CD4-positive, alpha-beta T cell treated with Interleukin-15 for 1 hour (primary cell): ENCODE measurements at places on chromosomes 5 and 9.

- no peak for DNase-seq
Observed at GRCh38 chr5:75848077-75848476, 130.8 kb upstream of the POC5 start.

DNA sequence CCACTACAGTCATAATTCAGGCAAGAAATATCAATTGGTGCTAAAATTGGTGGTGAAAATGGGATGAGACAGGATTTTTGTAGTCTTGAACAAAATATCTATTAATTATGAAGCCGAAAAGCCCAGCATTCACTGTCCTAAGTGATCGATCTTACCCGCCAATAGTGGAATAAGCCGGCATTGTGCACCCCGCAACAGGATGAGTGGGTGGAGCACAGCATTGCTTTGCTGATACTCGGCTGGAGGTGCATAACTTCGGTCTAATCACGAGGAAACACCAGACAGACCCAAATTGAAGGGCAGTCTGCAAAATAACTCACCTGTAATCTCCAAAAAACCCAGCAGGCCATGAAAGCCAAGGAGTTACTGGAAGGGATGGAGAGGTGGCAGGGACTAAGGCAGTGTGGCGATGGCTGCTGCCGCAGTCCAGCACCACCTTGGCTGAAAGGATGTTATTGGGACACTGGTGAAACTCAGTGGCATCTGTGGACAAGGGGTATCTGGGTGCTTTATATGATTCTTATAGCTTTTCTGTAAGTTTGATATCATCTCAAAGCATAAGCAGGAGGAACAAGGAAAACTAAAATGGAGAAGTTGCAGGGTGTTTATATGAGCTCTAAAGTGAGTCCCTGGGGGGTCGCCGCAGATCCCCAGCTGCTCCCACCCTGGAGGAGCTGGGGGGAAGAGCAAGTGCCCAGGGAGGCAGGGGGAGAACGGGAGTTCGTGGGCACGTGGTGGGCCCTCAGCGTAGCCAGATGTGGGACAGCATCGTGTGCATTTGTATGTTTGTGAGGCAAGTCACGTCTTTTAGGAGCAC is 45.2 kb downstream of the AHRR start:
- DNase-seq = no peak

DNA sequence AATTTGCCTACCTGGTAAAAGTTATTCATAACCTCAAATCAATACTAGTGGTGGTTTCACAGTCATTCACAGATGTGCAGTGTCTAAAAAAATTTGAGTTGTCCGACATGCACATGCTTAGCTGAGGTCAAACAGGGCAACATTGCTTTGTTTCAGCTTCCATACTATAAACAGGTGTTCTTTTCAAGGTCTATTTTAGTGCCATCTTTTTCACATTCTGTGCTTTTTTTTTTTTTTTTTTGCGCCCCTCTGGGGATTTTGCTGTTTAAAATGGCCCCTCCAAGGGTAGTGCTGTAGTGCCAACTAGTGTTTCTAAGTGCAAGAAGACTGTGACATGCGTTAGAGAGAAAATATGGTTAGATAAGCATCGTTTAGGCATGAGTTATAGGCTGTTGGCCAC is 14.5 kb downstream of the PHAX start:
- no peak for DNase-seq

- no peak for DNase-seq
Observed at GRCh38 chr9:126454215-126454614, 127.6 kb downstream of the MVB12B start.

DNA sequence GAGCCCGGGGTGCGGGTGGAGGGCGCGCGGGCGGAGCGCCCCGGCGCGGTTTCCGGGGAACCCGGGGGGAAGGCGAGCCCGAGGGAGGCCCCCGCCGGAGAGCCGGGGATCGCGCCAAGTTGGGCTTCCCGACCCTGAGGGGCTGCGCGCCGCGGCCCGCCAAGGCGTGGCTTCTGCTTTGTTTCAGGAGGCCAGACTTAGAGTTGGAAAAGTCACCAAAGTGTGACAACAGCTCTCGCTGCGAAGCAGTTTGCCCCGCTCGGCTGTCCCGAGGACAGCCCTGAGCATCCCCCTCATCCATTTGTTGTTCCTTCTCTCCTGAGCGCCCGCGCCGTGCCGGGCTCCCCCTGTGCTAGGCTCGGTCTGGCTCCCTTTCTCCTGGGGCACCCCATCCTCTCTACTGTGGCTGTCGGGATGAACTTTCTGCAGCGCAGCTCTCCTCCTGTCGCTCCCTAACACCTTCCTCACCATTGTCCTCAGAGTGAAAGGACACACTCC is 410 bp downstream of the GLIPR2 start:
- no peak for DNase-seq

DNA sequence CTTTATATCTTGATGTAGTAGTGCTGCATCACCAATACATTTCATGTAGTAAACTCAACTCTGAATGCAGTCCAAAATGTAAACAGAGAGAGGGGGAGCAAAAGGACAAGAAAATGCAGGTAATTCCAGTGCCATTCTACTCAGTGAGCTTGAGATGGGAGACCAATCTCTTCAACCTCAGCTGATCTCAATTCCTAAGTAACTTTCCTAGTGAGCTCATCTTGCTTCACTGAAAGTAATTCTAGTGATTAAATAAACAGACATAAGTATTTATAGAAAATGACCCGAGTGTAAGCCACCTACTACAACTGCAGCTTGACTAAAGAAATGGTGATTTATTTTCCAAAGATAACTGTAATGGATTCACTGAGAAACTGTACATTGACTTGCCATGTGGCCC is 424.5 kb downstream of the DMRT2 start:
- DNase-seq = no peak

- DNase-seq = no peak
Observed at GRCh38 chr9:110104261-110104809, 103.6 kb downstream of the C9orf152 start.

DNA sequence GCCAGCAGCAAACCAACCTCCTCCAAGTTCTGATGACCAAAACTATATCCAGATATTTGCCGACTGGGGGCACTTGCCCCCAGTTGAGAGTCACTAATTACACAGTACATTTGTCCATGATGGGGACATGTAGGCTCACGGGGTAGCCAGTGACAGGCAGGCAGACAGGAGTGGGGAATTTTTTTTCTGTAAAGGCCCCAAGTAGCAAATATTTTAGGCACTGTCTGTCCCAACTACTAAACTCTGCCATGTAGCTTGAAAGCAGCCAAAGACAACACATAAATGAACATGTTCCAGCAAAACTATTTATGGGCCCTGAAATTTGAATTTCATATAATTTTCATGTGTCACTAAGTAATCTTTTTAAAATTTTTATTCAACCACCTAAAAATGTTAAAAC is 80.7 kb downstream of the GRIA1 start:
- no peak for DNase-seq

DNA sequence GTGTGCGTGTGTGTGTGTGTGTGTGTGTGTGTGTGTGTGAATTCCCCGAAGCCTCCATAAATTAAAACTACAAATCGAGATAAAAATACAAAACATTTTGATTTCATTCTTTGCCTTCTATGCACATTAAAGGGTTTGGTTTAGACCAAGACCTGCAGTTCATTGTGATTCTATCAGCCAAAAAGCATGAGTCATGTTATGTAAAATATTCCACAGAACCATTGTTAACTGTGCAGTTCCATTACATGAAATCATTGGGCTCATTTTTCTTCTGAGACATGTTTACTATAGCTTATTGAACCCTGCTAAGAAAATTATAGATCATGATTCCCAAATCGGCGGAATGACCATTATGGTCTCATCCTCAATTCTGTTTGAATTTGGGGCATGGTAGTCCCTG is 11.7 kb downstream of the CAVIN4 start:
- no peak for DNase-seq

- peak; percentile 87 for DNase-seq
Observed at GRCh38 chr9:5832538-5833529, at the start of gene ERMP1. TSS of gene ERMP1 (minus strand) at chr9:5833117. CDS start at chr9:5833027, 90 bp downstream.

DNA sequence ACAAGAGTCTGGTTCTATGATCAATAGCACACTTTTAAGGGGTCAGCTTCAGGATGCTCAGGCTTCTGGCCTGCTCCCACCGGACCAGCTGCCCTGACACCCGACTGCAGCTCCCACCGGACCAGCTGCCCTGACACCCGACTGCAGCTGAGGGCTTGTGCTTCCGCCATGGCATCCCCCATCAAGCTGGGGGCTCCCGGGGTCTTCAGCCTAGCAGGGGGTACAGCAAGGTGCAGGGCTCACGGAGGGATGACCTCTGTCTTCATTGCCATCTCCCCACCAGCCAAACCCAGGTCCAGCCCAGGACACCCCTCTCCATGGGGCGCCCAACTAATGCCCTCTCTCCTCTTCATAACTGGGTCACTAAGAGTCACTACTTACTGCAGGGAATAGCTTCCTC is 1.9 kb downstream of the FLT4 start:
- DNase-seq = no peak

DNA sequence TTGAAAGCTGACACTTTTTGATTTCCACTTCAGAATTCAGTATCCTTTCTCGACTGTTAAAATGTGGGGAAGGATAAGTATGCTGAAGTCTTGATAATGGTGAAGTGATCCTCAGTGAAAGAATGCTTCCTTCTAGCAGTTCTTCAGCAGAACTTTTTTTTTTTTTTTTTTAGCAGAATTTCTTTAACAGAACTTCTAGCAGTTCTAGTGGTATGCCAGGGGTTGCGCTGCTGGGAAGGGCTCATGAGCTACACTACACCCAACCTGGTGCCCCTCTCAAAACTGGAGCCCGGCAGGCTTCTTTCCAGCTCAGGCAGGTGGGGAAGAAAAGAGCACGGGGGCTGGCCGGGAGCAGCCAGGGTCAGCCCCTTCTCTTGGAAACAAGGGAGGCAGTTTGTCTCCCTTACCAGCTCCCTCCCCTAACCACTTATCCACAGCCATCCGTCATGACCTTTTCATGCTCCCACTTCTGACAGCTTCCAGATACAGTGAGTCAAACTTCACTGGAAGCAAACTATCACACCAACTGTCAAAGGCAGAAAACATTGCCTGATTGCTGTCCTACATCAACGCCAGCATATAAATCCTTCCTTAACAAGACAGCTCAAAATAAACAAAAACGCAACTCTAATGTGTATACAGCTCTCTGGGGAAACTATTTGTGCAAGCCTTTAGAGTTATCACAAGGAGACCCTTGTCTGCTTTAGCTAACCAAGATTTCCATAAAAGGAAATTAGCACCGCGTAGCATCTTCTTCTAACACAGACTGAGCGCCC is 211.5 kb downstream of the GAPVD1 start:
- no peak for DNase-seq

- no peak for DNase-seq
Observed at GRCh38 chr5:56983593-56984361, 31.9 kb upstream of the MIER3 start.

DNA sequence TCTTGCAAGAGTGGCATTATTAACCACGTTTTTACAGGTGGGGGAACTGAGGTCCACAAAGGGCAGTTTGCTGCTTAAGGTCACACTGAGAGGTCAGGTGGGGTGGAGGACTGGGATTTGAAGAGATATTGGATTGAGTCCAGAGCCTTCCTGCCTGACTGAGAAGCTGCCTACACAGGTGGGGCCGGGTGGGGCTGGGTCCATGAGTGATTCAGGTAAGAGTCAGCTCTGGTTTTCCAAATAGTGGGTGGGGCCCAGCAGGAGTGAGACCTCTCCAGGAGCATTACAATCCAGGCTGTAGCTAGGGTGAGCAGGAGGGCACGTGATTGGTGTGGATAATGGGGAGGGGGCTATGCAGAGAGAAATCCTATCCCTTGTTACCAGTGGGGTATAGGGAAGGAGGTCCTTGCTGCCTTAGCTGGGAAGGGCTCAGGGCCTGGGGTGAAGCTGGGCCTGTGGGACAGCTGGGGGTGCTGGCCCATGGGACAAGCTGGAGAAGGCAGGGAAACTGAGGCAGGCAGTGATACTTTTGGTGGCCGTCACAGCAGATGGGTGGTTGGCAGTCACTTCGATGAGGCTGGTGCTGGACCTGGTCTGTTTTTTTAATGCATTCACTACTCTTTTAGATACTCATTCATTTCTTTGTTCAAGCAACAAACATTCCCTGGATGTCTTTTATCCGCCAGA is 2.9 kb upstream of the PTGS1 start:
- DNase-seq = no peak

DNA sequence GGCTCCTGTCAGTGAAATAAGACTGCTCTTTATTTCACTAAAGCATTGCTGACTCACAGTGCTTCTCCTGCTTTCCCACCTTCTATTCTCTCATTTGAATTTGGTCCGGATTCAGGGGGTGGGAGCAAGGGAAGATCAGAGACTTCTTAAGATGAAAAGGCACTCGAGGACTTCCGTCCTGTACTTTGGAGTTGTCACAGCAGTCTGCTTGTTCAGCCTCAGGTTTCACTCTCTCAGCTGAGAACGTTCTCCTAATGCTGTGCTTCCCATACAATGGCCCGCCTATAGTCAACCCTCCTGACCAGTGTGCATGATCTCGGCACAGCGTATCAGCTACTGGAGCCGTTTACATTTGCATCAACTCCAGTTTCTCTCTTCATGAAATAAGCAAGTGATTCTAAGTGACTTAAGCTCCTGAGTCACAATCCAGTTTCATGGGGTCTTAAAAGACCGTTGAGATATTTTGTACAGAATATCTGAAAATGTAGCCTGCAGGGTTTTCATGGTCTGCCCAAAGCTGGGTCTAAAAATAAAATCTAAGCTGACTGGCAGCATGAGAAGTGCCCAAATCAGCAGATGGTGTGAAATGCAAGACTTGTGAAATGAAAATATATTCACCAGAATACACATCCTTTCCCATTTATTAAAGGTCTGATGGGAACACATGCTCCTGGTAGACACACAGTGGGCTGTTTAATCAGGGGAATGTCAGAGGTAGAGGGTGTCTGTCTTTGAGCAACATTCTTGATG is 145.0 kb downstream of the ADCY2 start:
- DNase-seq = no peak

DNA sequence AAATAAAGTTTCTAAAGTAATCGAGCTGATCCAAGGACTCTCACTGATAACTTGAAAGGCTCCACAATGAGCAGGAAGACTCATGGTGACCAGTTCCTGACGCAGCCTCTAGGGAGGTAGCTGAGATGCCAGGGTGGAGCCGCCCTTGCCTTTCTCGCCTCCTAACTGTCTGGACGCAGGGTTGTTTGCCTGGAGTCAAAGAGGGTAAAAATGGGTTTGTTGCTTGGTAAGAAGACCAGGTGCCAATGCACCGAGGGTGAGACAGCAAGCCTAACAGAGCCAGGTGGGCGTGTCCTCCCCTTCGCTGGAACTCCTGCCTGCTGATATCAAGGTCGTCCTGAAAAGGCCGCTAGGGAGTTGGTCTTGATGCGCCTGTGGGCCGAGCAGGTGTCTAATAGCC is 48.6 kb upstream of the FCN1 start:
- DNase-seq = no peak

GRCh38 chr5:108945094-108945493 is 197.4 kb downstream of the FER start:
- no peak for DNase-seq

DNA sequence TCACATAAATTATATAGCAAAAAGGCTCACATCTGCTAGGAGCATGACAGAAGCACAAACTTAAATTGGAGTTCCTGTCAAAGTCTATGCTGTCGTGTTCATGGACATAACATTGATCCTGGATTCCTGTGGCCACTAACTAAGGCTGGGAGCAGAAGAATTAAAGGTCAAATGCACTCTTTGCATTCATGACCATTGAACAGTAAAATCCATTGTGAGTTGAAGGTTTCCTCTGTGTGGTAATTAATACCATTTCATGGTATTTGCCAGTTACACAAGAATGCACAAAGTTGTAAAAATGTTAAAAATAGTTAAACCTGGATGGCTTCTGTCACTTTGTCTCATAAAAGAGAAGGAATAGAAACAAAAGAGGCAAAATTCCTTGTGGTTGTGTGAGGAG is 242.6 kb downstream of the NPR3 start:
- no peak for DNase-seq
